Left lung (tissue), 14 donors: ENCODE measurements at places on chromosomes 3 and 15.

GRCh38 chr3:174287705-174288104 lies 571.4 kb upstream of the NAALADL2 start:
- no peak for DNase-seq

DNA sequence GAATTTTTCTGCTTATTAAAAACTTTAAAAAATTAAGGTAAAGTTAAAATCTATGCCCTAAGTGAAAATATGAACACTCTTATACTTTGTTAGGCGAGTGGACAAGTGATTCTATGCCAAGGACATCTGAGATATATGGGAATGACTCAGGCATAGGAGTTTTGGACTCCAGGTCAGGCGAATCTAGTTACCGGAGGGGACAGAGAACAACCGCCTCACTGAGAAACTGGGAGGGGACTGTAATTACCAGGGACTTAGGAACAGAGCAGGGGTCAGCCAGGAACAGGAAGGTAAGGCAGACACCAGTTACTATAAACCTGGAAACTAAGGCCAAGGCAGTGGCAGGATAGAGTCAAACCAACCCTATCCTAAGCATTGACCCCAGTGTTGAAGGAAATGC lies 16.8 kb upstream of the ATP1B3 start:
- no peak for DNase-seq

GRCh38 chr15:97189162-97189780 lies 771.2 kb upstream of the ARRDC4 start:
- peak; percentile 64 for DNase-seq

DNA sequence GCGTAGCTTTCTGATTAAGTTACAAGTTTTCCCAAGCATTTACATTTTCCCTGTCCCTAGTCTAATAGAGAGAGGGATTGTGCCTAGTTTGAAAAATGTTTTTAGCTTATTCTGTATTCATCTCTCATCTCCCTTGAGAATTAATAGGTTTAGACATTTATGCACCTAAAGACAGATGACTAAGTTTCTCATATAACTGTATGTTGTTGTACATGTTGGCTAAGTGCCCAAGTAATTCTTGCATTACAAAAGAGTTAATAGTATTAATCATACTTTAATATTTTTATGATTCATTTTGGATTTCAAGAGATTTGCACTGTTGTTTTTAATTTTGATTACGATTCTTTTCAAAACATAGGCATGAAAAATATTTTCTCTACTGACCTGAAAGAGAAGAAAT lies 109.0 kb upstream of the TBL1XR1 start:
- no peak for DNase-seq

DNA sequence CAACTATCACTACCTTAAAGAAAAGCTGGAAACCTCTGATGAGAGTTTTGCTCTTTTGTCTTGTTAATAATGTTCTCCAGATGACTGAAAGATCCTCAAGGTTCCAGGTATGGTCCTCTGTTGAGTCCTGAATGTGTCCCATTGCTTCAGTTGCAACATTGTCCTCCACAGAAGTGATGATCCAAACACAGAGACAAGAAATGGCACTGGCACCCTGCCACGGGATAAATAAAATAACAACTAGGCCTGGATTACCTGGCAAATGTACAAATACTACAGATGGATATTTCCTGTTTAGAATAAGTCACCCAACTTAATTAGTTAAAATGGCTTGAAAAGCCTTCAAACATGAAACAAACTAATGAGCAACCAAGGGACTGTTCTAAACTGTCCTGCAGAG lies 58.3 kb downstream of the EIF3J start:
- DNase-seq, result no peak

- no peak for DNase-seq
Observed at GRCh38 chr3:128506754-128507153, 13.8 kb upstream of the GATA2 start.

- no peak for DNase-seq
Observed at GRCh38 chr3:17442332-17443049, 299.9 kb downstream of the TBC1D5 start.

DNA sequence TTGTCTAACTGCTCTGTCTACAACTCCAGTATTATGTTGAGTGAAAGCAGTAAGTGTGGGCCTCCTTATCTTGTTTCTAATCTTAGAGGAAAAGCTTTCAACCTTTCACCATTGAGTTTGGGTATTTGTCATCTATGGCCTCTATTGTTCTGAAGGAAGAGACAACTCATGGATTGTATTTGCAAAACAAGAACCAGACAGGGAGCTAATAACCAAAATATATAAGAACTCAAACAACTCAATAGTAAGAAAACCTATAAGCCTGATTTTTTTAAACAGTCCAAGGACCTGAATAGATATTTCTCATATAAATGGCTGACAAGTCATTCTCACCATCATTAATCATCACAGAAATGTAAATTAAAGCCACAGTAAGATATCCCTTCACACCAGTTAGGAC lies 113.0 kb downstream of the TAFA4 start:
- DNase-seq, result no peak

DNA sequence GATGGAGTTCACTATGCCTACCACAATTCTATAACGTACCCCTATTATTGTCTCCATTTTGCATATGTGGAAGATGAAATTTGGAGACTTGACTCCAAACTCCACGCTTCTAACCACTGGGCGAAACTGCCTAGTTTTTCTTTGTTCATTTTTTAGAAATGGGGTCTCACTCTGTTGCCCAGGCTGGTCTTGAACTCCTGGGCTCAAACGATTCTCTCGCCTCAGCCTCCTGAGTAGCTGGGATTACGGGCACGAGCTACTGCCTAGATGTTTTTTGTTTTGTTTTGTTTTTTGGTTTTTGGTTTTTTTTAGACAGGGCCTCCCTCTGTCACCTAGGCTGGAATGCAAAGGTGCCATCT lies 584 bp upstream of the RPL32 start:
- no peak for DNase-seq

DNA sequence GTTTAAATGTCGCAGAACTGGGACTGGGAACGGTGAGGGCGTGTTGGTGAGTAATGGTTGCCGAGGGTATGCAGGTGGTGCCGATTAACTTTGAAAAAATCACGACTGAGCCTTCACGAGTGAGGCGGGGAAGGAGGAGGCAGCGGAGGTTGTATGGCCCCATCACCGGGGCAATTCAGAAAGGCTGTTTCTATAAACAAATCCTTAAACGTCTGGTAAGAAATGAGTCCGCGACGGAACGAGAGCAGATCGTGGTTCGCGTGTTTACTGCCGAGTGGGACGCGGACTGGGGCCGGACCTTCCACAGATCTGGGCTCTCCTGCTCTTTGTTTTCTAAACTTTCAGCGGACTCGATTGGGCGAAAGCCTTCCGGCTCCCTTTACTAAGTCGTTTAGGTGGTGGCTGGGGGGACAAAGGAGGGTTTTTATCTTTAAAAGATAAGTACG lies 2.7 kb downstream of the IGF1R start:
- DNase-seq, result peak; percentile 52

GRCh38 chr3:39413691-39414420 lies 7.3 kb downstream of the RPSA start:
- no peak for DNase-seq

GRCh38 chr3:59502806-59503205 lies 453.0 kb upstream of the CFAP20DC start:
- DNase-seq, result no peak

DNA sequence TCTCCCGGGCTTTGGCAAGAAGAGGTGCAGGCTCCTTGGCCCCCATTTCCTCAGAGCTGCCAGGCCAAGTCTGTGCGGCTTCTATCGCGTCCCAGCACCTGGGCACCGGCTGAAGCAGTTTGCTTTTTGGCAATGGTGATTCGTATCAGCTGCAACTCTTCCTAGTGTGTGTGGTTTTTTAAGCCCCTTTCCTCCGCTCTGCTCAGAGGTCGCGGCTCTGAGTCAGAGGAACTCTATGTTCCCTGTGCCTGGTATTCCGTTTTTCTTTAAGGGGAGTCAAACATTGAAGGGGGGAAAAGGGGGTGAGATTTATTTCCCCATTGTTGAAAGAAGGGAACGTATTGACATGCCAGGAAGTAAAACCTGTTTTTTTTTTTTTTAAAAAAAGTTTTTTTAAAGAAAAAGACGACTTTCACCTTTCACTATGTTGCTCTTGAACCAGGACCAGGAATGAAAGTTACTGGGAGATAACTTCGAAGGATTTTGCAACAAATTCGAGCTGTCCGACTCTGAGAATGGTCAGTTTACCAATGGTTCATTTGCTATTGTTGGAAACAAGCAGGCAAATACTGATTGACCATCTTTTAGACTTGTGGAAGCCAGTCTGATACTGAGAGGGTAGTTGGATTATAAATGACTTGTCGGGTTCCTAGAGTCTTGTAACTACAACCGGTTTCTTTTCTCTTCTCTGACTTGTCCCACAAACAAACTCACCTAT lies 1.1 kb downstream of the ARMC8 start:
- no peak for DNase-seq

DNA sequence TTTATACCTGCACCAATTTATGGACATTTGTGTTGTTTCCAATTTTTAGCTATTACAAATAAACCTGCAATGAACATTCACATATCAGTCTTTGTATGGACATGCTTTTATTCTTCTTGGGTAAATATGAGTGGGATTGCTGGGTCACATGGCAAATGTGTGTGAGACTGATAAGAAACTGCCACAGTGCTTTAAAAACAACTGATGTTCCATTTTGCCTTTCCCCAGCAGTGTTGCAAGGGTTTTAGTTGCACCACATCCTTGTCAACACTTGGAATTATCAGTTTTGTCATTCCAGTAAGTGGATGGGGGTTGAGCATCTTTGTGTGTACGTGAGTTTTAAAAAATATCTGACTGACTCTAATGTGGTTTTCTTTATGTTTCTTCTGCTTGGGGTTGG lies 191.2 kb downstream of the PLCL2 start:
- DNase-seq, result no peak

DNA sequence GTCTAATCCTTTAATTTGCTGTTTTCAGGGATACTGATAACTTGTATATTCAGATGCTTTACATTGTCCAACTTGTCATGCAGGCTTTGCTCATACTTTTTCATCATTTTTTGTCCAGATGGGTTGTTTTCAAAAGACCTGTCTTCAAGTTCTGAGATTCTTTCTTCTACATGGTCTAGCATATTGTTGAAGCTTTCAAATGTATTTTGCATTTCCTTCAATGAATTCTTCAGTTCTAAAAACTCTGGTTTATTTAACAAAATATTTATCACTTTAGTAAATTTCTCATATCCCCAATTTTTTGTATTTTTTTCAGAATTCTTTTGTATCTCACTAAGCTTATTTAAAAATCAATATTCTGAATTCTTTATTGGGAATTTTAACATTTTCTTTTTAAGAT lies 388.3 kb upstream of the IL12A start:
- DNase-seq, result no peak

DNA sequence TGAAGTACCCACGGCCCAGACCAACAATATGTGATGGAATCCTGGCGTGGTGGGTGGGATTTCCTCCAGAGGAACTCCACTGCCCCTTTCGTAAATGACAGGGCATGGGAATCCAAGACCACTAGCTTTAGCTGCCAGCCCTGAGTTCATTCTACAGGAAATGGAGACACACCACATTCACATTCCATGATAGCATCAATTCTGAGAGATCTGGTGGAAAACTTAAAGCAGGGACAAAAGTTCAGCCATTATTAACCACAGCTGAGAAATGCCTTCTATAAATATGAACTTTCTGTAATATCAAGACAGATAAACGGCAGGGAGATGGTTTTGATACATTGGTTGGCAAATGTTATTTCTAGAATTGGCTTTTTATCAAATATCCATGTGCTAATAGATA lies 98.2 kb downstream of the FBN1 start:
- no peak for DNase-seq

DNA sequence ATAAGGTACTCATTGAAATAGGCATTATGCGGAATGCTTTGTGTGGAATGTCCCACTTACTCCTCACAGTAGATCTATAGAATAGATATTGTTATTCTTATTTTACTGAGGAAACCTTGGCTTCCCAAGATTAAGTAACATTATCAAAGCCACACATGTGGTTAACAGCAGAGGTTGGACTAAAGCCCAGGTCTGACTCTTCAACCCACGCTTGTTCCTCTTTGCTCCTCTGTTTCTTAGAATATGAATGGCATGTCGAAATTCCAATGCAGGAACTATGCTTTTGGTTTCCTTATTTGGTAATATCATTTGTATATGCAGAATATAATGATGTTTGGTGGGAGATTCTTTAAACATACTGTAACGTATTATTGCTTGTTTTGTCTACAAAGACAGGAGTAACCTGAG lies 818.8 kb upstream of the LMCD1 start:
- DNase-seq, result no peak

DNA sequence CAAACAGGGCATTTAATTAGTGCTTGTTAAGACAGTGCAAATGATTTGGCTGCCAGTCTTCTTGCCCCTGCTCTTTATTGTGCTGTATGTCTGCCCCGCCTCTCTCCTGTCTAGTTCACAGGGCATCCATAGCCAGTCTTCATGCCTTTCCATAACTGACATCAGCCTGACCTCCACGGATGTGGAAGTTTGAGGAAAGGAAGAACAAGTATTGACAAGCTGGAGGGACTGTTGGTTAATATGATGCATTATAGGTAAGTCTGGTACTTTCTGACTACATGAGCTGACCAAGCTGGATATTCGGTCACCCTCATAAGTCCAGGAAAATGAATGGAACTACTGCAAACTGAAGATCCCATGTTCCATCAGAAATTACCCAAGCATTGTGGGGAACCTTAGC lies 325.9 kb downstream of the TIGIT start:
- no peak for DNase-seq

DNA sequence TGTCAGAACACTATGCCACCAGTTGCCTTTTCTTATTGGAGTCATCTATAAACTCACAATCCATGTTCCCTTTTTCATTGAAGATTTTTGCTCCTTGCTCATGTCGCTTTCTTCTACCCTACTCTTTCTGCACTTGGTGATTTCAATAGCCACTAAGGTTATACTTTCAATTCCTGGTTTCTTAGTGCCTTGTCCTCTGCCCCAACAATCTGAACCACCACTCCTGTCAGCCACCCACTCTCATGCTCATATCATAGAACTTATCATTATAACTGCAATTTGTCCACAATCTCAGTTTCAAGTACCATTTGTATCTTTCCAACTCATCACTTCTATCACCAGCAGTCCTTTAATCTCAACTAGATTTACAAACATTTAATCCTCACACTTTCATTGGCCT lies 10.0 kb upstream of the GRAMD1C start:
- DNase-seq, result no peak

GRCh38 chr3:13146643-13147143 lies 73.5 kb upstream of the IQSEC1 start:
- DNase-seq, result no peak

GRCh38 chr15:51751697-51752683 lies 593 bp downstream of the TMOD2 start:
- DNase-seq, result peak; percentile 18

- DNase-seq, result no peak
Observed at GRCh38 chr3:9765865-9766264, 3.9 kb downstream of the CAMK1 start.

GRCh38 chr3:58340594-58341244 lies 8.0 kb downstream of the PXK start:
- DNase-seq, result no peak

- no peak for DNase-seq
Observed at GRCh38 chr3:15409774-15410173, 17.6 kb downstream of the METTL6 start.

GRCh38 chr3:48928679-48929078 lies 10.0 kb downstream of the ARIH2 start:
- no peak for DNase-seq

GRCh38 chr15:31331389-31331788 lies 4.8 kb downstream of the KLF13 start:
- DNase-seq, result no peak

GRCh38 chr3:103372031-103372430 lies 937.2 kb downstream of the ZPLD1 start:
- DNase-seq, result no peak
